ENCODE measurements at places on chromosomes 4 and X.

- no peak overlapping the region for H3K27ac ChIP-seq
- no peaks in the 10 kb centered on the region for H3K36me3 ChIP-seq
- no peaks in the 10 kb centered on the region for H3K4me1 ChIP-seq
- no peaks in the 10 kb centered on the region for H3K27me3 ChIP-seq
- H3K4me3 ChIP-seq: no peak overlapping the region
Measured at GRCh38 chrX:14817571-14817970, 55.3 kb downstream of the FANCB start.

GRCh38 chr4:163598489-163598888, 104.0 kb downstream of the TMA16 start:
- no peaks in the 10 kb centered on the region for H3K36me3 ChIP-seq
- H3K27me3 ChIP-seq: no peaks in the 10 kb centered on the region
- H3K4me1 ChIP-seq: no peaks in the 10 kb centered on the region
- no peak overlapping the region for H3K27ac ChIP-seq

DNA sequence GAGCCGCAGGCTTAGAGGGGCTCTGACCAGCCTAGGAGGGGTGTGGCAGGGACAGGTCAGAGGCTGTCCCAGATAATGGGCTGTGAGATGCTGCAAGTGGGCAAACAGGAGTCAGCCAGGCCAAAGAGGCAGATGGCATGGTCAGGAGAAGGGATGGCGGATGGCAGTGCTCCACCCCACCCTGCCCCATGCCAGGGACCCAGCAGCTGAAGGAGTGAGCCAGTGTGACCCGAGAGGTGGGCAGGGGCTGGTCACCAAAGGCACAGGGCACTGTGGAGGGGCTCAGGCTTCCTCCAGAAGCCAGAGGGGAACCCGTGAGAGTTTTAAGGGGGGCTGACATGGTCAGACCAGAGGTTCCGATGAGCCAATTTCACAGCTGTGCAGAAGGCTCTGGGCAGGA, 96.9 kb downstream of the WFS1 start:
- H3K36me3 ChIP-seq: no peaks in the 10 kb centered on the region
- no peaks in the 10 kb centered on the region for H3K4me1 ChIP-seq
- DNase-seq: no peak
- no peak overlapping the region for H3K27ac ChIP-seq

DNA sequence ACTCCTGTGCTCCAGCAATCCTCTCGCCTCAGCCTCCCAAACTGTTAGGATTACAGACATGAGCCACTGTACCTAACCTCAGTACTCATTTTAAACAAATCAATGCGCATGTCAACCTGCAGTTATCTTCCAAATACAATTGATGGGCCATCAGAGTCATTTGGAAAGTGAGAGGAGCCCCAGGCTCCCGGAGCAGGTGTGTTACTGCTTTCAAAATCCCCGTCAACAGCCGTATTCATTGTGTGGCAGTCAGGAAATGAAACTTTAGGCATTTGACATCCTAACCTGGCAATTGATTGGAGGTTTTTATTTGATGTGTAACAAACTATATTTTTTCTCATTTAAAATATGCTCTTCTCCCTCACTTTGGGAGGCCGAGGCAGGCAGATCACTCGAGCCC, 623.6 kb upstream of the TENM3 start:
- no peaks in the 10 kb centered on the region for H3K36me3 ChIP-seq
- H3K4me3 ChIP-seq: no peak overlapping the region
- no peak for DNase-seq
- no peaks in the 10 kb centered on the region for H3K4me1 ChIP-seq
